Tibial nerve (tissue), 4 donors: ENCODE measurements at places on chromosomes 5 and 9. TPM values are rescaled to one million over a fixed set of nuclear protein-coding genes. Genes with fewer than 3 reads are reported as not detected.
A peak's percentile ranks its signal among the peaks of the same experiment; 100 is the strongest.

GRCh38 chr5:6262651-6263363 is 115.5 kb downstream of the MED10 start:
- H3K4me3 ChIP-seq: no peak overlapping the region
- DNase-seq: no peak
- H3K27ac ChIP-seq: no peak overlapping the region
- H3K4me1 ChIP-seq: no peaks in the 10 kb centered on the region
- no peaks in the 10 kb centered on the region for H3K36me3 ChIP-seq
- H3K27me3 ChIP-seq: no peaks in the 10 kb centered on the region

- DNase-seq: no peak
- H3K36me3 ChIP-seq: no peaks in the 10 kb centered on the region
- no peaks in the 10 kb centered on the region for H3K4me1 ChIP-seq
- no peak overlapping the region for H3K4me3 ChIP-seq
Observed at GRCh38 chr5:174529925-174530681, 194.3 kb upstream of the MSX2 start.

The TLX3 gene
- total RNA-seq: not detected

DNA sequence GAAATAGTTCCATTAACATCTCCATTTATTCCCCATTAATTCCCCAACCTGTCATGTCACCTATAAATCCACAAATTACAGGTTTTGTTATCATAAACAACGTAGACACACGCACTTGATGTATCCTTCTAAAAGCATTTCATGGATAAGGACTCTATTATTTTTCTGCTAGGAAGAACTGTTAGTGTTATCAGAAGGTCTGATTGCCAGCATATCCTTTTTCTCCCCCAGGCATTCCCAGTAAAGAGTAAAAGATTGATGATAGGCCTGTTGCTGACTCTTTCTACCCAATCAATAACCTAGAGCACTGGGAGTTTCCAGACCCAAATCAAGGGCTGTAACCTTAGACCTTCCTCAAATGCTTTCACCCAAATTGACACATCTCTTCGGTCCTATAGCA is 60.8 kb downstream of the RFK start:
- no peak overlapping the region for H3K4me3 ChIP-seq
- DNase-seq: no peak
- no peaks in the 10 kb centered on the region for H3K27me3 ChIP-seq
- no peaks in the 10 kb centered on the region for H3K36me3 ChIP-seq

DNA sequence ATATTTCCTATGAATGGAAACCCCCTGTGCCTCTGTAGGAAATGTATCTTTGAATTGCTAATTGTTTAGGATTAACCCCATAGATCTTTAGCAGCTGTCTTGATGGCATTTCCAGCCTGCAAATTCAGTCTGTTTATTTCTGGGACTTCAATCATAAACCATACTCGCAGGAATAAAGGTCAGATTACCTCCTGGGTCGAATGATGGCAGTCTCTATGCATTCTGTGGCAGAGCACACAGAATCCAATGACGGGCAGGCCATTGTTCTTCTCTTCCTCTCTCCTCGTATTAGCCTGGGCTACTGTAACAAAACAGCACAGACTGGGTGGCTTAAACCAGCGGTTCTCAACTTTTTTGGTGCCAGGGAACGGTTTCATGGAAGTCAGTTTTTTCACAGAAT is 199.9 kb downstream of the PCSK5 start:
- no peaks in the 10 kb centered on the region for H3K27me3 ChIP-seq
- H3K4me3 ChIP-seq: no peak overlapping the region
- H3K36me3 ChIP-seq: no peaks in the 10 kb centered on the region
- no peak overlapping the region for H3K27ac ChIP-seq
- DNase-seq: no peak
- no peaks in the 10 kb centered on the region for H3K4me1 ChIP-seq

The CCL19 gene
- total RNA-seq: not detected

The FAM153A gene
- total RNA-seq: 13.3 TPM

DNA sequence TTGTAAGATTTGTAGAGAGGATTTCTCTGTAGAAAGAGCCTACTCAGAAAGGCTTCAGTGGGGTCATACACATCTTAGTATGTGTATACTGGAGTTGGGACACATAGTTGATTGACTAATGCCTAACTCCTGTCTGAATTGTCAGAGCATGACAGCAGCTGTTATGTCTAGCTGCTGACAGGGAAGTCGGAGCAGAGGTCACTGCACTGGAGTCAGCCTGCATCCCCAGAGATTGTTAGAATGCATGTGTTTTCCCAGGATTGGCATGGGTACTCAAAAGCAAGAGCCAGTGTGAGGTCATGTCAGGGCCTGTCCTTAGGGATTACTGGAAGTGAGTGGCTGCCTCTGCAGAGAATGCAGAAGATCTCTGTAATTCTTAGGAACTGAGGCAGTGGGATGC is 82.7 kb downstream of the ITGA1 start:
- DNase-seq: no peak
- peaks cover 8% of the 10 kb centered on the region for H3K4me1 ChIP-seq
- no peaks in the 10 kb centered on the region for H3K27me3 ChIP-seq
- no peak overlapping the region for H3K4me3 ChIP-seq

DNA sequence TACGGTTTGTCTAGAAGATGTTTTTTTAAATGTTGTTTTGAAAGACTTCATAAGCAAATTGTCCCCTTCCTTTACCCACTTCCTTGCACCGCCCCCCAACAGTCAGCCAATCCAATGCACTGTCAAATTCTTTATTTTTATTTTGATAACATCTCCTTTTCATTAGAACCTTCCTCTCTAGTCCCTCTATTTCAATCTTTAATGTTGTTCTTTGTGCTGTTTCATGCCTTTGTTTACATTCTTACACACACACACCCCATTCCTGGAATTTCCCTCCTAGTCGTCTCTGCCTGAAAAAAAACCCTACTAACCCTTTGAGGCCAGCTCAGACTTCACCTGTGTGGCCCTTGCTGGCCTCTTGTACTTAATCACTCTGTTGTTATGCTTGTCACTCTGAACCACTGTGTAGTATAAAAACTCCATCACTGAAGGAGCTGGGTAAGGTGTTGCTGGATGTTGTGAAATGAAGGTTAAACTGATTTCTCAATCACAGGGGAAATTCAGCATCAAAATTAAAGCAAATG is 133.4 kb downstream of the UGCG start:
- no peak for DNase-seq
- H3K36me3 ChIP-seq: no peaks in the 10 kb centered on the region
- peak overlapping the region; percentile 13 for H3K27ac ChIP-seq
- peaks cover 9% of the 10 kb centered on the region for H3K4me1 ChIP-seq

The PCDHB4 gene
- total RNA-seq: 15.1 TPM

DNA sequence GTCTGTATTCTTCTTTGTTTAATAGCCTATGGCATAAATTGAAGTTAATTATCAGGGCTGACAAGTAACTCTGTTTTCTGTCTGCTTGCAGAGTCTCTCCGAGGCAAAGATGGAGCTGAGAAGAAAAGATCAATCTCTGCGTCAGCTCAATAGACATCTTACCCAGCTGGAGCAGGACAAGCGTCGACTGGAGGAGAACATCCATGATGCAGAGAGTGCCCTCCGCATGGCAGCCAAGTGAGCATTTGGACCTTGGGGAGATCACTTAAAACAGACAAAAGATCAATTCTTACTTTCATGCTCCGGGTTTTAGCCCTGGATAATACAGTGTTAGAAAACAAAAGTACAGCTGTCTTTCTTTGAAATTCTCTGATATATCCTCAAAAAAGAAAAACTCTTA is 293.8 kb downstream of the CCDC171 start:
- H3K4me1 ChIP-seq: no peaks in the 10 kb centered on the region
- H3K27ac ChIP-seq: no peak overlapping the region
- no peak overlapping the region for H3K4me3 ChIP-seq
- H3K36me3 ChIP-seq: no peaks in the 10 kb centered on the region

DNA sequence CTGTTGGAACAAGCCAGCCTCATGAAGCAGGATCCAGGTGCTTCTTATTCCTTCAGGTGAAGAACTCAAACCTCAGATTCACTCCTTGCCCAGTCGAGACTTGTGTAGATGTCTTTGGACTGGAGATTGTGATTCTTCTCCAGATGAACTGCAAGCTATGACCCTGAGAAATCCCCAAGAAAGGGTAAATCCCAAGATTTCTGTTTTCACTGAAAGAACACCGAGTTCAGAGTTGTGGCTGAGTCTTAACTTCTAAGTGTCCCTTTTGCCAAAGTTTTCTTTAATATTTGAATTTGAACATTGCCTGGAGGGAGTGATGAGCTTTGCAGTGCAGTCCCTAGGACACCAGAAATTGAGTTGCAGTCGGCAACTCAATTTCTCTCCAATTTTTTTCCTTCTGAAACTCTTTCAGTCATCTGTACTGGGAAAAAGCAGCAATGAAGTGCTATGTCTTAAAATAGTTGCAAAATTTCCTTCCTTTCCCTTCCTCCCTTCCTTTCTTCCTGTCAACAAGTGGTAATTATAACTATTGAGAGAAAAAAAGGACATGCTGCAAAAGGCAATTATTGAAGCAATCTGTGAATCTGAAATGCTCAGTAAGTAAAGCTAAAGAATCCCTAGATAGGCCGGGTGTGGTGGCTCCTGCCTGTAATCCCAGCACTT is 56.1 kb downstream of the ANKRD55 start:
- no peak overlapping the region for H3K27ac ChIP-seq
- H3K36me3 ChIP-seq: no peaks in the 10 kb centered on the region
- no peaks in the 10 kb centered on the region for H3K27me3 ChIP-seq
- DNase-seq: no peak
- no peak overlapping the region for H3K4me3 ChIP-seq

DNA sequence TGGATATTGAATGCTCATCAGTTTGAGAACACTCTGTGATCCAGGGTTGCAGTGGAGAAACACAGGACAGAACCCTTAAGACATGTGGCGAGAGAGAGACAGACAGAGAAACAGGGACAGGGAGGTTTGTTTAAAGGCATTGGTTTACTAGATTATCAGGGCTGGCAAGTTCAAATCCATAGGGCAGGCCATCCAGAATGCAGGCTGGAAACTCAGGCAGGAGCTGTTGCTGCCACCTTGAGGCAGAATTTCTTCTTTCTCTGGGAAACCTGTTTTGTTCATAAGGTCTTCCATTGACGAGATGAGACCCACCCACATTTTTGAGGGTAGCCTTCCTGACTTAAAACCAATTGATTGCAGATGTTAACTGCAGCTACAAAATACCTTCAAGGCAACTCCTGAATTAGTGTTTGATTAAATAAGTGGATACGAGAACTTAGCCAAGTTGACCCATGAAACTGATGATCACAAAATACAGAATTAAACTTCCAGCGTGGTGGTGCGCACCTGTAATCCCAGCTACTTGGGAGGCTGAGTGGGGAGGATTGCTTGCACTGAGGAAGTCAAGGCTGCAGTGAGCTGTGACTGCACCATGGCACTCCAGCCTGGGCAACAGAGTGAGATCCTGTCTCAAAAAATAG is 55.9 kb downstream of the NSUN2 start:
- peak; percentile 27 for DNase-seq
- no peaks in the 10 kb centered on the region for H3K4me1 ChIP-seq
- H3K27me3 ChIP-seq: no peaks in the 10 kb centered on the region
- no peak overlapping the region for H3K27ac ChIP-seq

The ARHGEF28 gene
- total RNA-seq: 83.9 TPM

- H3K36me3 ChIP-seq: no peaks in the 10 kb centered on the region
- H3K27me3 ChIP-seq: no peaks in the 10 kb centered on the region
- no peaks in the 10 kb centered on the region for H3K4me1 ChIP-seq
- no peak overlapping the region for H3K4me3 ChIP-seq
- H3K27ac ChIP-seq: no peak overlapping the region
Observed at GRCh38 chr5:97737608-97738007, 554.6 kb upstream of the RIOK2 start.

DNA sequence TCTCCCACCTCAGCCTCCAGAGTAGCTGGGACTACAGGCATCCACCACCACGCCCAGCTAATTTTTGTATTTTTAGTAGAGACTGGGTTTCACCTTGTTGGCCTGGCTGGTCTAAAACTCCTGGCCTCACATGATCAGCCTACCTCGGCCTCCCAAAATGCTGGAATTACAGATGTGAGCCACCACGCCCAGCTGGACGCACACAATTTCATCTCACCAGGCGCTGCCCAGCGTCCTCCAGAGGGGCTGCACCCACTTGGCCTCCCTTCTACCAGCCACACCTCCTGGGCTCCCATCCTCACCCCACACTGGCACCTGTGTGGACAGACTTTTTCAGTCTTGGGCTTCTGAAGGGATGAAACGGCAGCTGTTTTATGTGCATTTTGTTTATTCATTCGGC is 3.8 kb upstream of the EXOC3 start:
- H3K4me1 ChIP-seq: peaks cover 11% of the 10 kb centered on the region
- no peaks in the 10 kb centered on the region for H3K36me3 ChIP-seq
- H3K27ac ChIP-seq: no peak overlapping the region
- no peak for DNase-seq

DNA sequence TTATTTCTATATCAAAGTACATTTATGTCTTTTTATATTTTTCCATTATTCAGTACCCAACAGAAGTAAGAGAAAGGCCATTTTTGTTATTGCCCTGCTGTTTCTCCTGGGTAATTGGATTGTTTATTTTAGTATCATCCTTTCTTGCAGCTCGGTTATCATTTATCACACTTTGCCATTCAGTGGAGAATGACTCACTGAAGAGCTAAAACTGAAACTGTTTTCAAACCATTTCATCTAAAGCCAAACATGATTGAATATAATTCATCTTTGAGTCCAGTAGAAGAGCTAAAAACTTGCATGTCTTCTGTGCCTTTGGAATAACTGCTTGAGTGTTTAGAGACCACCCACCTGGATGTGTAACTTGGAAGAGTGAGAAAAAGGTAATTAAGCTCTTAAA is 139.5 kb upstream of the PRDM9 start:
- H3K27ac ChIP-seq: no peak overlapping the region
- no peaks in the 10 kb centered on the region for H3K36me3 ChIP-seq
- DNase-seq: no peak
- no peaks in the 10 kb centered on the region for H3K27me3 ChIP-seq

The PRR16 gene
- not detected for total RNA-seq

The IZUMO3 gene
- not detected for total RNA-seq

GRCh38 chr5:139740992-139741672 is 54.5 kb upstream of the PSD2 start:
- H3K27ac ChIP-seq: no peak overlapping the region
- no peak for DNase-seq
- H3K36me3 ChIP-seq: no peaks in the 10 kb centered on the region
- H3K27me3 ChIP-seq: no peaks in the 10 kb centered on the region
- no peak overlapping the region for H3K4me3 ChIP-seq
- peaks cover 22% of the 10 kb centered on the region for H3K4me1 ChIP-seq
